SK-N-DZ (cell line): ENCODE measurements at places on chromosomes 4 and X.

- DNase-seq = no peak
Measured at GRCh38 chrX:152444338-152444737, 6.8 kb downstream of the GABRA3 start.

DNA sequence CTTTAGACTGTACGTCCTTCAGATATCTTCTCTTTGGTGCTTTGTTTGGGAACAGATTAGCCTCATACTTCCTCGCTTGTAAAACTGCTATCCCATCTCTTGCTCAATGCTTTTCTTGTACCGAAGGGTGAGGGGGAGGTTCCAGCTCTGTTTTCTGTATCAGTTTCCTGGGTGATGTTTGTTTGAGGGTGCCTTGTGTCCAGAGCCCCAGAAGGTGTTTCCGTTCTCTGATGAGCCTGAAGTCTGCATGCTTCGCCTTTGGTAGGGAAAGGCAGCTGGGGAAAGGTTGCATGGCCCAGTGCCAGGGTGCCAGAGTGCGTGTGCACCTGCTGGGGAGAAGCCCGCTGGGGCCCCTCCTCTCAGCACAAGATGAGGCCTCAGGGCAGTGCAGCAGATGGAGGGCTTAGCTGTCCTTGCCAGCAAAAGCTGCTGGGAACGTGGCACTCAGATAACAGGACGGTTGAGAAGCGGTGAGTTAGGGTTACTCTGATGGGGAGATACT, 73.7 kb downstream of the TBL1X start:
- DNase-seq = no peak

DNA sequence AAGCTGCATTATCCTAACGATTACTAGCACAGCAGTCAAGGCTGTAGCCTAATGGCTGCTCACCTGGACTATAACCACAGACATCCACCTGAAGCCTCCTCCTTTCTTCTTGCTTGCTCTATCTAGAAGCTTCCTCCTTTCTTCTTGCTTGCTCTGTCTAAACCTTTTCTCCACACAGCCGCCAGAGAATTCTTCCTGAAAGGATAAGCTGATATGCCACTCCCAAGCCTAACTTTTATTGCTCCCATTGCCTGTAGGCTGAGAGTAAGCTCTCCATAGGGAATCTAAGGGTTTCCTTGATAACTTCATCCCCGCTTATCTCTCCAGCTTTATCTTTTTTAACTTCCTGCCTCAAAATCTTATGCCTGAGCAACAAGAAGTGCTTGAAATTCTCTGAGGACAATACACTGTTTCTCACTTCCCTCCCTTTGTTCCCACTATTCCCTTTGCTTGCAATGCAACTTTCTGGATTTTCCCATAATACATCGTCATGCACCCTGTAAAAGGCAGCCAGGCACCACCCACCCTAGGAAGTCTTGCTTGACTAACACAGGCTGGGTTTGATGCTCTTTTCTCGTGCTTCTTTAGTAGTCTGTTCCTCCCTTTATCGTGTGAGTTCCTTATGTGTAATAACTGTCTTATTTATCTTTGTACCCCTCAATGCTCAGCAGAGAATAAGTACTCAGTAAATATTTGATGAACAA, 1.4 kb upstream of the LRIT3 start:
- DNase-seq = no peak

DNA sequence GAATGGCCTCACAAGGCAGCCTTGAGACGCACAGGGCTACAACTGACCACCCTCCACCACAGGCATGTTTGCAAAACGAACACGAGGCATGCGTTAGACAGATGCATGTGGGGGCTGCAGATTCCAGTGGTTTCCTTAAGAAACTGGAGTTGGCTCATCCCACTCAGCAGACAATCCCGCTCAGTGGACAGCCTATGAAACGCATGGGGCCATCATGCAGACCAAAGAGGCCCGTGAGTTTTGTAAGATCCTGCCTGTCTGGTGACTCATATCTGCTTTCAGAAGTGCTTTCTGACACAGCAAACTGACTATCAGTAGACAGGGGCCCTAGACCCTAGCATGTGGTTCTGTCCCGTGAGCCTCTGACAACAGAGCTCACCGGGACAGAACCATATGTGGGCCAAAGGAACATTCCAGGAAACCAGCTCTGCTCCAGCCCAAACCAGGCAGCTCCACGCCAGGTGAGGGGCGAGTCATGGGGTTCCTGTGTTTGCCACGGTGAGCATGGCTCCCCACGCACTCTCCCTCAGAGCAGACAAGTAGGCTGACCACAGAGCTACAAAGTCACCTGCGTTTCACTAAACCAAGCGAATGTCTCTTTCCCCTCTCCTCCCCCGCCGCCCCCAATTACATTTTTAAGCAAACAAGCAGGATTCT, 74.4 kb downstream of the MTMR1 start:
- DNase-seq = no peak

GRCh38 chrX:105697984-105698781, 124.2 kb upstream of the NRK start:
- no peak for DNase-seq

GRCh38 chr4:6047130-6047673, 29.0 kb upstream of the C4orf50 start:
- DNase-seq = no peak
